Muscle of leg (tissue), 16 donors: ENCODE measurements at places on chromosomes 2 and 18. TPM values are rescaled to one million over a fixed set of nuclear protein-coding genes. Genes with fewer than 3 reads are reported as not detected.
A peak's percentile ranks its signal among the peaks of the same experiment; 100 is the strongest.

The CNTNAP5 gene
- polyA plus RNA-seq = 0.08 TPM

The EN1 gene
- 4.3 TPM for polyA plus RNA-seq

The ASXL3 gene
- polyA plus RNA-seq = 4.0 TPM

The ZNF385B gene
- 17.1 TPM for polyA plus RNA-seq

The DNPEP gene
- 31.5 TPM for polyA plus RNA-seq

The C2orf66 gene
- polyA plus RNA-seq = not detected

- peak; percentile 26 for DNase-seq
Measured at GRCh38 chr18:27447930-27448329, 262.8 kb upstream of the CHST9 start.

DNA sequence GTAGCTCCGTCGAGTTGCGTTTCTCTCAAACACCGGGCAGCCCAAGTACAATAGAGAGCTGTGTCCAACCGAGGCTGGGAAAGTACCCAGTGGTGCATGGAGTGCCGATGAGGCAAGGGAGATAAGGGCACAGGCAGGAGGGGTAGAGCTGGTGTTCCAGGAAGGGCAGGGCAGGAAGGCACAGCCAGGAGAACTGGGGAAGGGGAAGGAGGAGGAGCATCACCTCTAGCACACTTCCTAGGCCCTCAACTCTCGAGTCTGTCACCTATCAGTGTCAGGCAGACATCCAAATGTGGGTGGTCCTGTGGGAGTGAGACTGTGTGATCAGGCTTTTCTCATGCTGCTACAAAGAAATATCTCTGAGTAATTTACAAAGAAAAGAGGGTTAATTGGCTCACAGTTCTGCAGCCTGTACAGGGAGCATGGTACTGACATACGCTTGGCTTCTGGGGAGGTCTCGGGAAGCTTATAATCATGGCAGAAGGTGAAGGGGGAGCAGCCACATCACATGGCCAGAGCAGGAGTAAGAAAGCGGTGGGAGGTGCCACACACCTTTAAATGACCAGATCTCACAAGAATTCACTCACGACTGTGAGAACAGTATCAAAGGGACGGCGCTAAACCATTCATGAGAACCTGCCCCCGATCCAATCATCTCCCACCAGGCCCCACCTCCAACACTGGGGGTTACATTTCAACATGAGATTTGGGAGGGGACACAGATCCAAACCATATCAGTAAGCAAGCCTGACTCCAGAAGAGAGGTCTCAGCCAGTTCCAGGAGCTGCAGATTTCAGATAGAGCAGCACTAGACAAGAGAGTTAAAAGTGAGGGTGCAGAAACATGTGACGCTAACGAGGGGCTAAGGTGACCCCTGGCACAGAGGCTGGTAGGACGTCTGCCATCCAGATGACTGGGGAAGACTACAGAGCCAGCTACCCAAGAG is 75.7 kb downstream of the MBOAT2 start:
- DNase-seq = no peak

DNA sequence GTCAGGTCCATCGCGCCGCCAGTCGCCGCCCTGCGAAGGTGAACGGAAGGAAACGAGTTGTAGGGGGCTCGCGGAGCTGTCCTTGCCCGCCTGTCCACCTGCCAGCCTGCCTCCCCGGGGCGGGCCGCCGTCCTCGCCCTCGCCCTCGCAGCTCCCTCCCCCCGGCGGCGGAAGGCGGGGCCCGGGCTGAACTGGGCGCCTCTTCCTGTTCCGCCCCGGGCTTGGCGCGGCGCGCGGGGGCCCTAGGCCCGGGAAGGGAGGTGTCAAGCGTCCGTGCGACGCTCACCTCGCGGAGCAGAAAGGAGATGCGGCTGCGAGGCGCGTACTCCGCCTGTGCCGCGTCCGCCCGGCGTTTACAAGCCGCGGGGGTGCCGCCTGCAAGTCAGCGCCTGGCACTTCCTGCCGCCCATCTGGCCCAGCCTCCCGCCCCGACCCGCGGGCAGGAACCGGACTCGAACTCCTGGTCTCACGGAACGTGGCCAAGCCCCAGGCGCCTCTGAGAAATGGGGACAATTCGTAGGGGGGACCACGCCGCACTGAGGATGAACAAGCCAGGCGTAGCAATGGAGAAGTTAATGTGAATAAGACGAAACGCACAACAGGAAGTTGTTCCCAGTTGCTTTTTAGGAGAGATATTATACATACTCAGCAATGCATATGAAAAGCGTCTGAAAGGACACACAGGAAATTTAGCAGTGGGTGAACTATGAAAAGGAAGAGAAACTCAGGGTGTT is at the start of gene CNPPD1:
Gene CNPPD1 (minus strand): TSS at position 108 of the 734 bp plus-strand sequence. CDS start 97 bp downstream, at position 11.
- peak; percentile 94 for DNase-seq

GRCh38 chr2:144673456-144673855 is 153.5 kb upstream of the ZEB2 start:
- DNase-seq = no peak

DNA sequence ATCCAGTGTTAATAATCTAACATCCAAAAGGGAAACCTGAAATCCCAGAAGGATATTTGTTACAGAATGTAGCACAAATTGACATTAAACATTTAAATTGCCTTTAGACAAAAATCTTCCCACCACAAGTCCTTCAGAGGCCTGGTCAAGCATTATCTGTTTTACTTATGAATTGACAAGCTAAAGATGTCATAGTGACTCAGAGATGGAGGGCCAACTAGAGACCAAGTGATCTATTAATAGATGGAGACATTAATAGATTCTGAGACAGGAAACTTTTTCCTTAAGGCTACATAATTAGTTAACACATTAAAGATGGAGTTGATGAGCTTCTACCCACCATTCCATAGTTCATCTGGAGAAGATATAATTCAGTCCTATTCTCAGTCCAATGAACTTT is 526.2 kb downstream of the IRS1 start:
- DNase-seq = no peak

GRCh38 chr2:148936857-148937450 is 61.9 kb downstream of the KIF5C start:
- DNase-seq = no peak

GRCh38 chr18:48342125-48342524 is 67.1 kb downstream of the ZBTB7C start:
- peak; percentile 64 for DNase-seq

- DNase-seq = no peak
Measured at GRCh38 chr2:223909001-223909741, 36.0 kb downstream of the WDFY1 start.

GRCh38 chr2:26346454-26347053 is at the start of gene ADGRF3:
Gene ADGRF3 (minus strand): TSS chr2:26346789. CDS start chr2:26346234, 555 bp downstream.
- peak; percentile 62 for DNase-seq

DNA sequence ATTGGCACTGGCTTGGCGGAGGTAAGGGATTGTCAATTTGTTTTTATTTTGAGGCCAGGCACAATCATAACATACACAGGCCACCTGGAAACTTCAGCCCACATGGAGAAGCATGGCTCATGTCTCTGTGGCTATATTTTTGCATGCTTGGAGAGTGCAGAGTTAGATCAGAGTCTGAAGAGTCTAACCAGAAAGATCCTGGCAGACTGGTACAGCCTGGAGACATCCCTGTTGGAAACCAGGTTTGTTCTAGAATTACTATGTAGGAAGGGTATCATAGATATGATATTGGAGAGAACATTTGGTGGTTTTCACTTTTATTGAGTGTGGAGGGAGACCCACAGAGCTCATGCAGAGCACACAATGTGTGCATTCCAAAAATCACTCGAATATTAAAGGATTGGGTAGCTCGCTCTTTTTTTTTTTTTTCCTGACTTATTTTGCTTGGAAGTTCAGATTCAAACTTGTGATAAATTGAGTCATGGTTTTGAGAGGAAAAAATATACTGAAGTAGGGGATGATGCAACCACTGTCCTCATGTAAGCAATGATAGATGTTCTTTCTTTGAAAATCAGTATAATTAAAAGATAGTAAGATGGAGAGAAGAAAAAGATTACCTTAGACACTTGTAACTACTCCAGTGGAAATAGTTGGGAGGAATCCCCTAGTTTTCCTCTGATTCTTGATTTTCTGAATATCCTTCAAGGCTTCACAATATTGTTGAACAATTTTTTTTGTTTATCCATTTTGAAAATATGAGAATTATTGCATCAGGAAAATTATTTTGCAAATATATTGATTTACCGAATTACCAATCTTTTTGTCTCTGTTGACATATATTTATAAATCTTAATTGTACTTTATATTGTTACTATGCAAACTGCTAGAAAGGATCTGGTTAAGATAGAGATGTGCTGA is 185.7 kb upstream of the ZEB2 start:
- no peak for DNase-seq

DNA sequence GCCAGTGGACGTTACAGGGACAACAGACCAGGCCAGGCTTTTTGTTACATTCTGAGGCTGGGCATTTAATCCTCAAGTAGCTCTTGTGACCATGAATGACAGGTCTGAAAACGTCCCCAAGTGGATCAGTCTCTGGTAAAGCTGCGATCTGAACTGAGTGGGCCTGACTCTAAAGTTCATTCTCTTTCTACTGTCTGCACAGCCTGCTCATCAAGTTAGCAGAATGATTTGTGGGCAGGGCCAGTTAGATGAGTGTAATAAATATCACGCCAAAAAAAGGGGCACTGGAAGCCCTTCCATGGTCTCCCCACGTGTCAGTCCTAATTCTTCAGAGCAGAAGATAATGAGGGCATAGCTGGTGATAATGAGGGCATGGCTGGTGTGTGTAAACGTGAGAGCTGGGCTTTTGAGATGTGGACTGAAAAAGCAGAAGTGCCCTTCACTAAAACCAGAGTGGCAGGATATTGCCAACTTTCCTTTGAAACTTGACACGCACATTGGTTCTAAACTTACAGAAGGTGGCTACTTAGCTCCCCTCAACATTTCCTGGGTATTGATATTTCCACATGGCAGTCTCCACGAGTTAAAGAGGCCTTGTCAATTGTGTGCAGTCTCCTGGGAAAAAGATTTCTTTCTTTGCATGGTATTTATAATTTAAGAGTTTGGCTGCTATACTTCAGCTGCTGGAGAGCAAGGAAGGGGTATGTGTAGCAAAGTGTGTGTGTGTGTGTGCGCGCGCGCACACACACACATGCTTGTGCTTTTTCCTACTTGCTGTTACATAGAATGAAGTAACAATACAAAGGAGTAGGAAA is 72.7 kb upstream of the LYPD6B start:
- peak; percentile 16 for DNase-seq

DNA sequence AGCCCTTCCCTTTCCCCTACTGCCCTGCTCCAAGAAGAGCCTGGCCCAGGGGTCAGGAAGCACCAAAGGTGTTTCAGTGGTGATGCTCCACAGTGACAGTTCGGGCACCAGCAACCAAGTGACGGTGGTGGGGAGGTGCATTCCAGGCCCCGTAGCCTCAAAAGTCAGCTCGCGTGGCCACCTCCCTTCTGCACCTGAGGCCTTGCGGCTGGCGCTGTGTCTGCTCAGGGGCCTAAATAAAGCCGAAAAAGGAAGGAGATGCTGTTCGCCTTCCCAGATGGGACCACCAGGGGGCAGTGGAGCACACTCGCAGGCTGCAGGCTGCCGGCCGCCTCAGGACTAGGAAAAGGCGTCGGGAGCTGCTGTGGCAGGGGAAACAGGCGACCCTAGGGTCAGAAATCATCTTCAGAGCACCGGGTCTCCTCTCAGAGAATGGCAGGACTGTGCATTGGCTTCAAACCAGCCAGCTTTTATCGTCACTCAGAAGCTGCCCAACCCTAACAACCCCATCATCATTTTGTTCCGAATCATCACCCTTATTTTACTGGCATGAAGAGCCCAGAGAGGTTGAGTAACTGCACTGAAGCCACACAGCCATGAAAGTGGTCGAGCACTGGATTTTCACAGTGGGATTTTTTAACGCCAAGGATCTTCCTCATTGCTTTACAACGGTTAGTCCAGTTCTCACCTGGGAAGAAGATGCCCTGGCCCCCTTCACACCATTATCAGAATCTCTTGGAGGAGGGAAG is 213.0 kb upstream of the CELF4 start:
- peak; percentile 68 for DNase-seq

- DNase-seq = peak; percentile 52
Measured at GRCh38 chr2:11128243-11128951, 26.9 kb upstream of the SLC66A3 start.

GRCh38 chr2:238905224-238905623 is 57.3 kb downstream of the TWIST2 start:
- DNase-seq = no peak

DNA sequence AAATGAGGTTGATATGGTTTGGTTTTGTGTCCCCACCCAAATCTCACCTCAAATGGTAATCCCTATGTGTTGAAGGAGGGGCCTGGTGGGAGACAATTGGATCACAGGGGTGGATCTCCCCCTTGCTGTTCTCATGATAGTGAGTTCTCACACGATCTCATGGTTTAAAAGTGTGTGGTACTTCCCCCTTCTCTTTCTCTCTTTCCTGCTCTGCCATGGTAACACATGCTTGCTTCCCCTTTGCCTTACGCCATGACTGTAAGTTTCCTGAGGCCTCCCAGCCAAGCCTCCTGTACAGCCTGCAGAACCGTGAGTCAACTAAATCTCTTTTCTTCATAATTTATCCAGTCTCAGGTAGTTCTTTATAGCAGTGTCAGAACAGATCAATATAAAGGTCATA is 24.7 kb upstream of the FAM124B start:
- no peak for DNase-seq

DNA sequence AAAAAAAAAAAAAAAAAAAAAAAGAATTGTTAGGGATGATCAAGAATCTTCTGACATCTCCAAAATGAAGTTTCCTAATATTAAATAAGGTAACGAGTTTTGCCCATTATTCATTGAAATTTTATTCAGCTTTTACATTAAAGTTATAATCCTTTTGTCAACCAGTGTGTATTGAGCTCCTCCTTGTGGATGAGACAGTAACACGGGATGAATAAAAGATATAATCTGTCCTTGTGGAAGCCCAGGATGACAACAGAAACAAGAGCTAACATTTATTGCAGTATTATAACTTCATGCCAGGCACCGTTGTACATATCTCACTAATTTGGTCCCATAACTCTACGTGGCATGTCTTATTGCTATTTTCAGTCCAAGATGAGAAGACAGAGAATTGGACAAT is 33.4 kb upstream of the SERPINB7 start:
- peak; percentile 11 for DNase-seq

DNA sequence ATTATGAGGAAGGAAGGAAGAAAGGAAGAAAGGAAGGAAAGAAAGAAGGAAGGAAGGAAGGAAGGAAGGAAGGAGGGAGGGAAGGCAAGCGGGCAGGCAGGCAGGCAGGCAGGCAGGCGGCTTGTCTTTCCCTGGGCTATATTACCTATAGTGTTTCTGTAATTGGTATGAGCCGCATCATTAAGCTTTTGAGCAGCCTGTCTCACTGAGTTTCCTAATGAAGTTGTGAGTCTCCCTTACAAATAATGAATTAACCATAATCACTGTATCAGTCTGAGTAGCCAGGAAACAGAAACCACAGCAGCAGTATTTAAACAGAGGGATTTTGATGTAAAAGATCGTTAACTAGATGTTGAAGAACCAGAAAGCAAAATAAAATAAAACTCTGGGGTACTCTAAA is 11.8 kb upstream of the SULT1C3 start:
- DNase-seq = no peak

- DNase-seq = no peak
Measured at GRCh38 chr2:163752267-163752666, 16.5 kb upstream of the FIGN start.

DNA sequence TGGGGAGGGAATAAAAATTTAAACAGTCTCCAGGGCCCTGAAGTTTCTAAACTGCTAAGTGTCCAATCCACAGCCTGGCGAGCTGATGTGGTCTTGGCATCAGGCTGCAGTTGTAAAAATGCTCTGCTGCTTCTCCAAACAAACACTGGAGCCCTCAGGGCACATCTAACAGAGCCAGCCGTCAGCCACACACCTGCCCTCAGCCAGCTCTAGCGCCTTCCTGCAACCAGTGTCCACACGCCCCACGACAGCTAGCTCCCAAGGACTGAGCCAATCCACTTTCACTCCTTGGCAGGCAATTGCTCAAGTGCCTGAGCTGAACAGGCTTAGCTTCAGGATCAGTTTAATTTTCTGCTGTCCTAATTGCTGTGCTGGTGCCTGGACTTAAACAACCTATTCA is 446.4 kb upstream of the RAB12 start:
- peak; percentile 33 for DNase-seq

GRCh38 chr2:1967242-1968208 is 223.2 kb upstream of the PXDN start:
- peak; percentile 48 for DNase-seq
